ENCODE measurements at places on chromosomes 7 and 10. TPM values are rescaled to one million over a fixed set of nuclear protein-coding genes. Genes with fewer than 3 reads are reported as not detected.

Gene MACROH2A2
- 4.7 TPM for polyA plus RNA-seq

Gene GIGYF1
- polyA plus RNA-seq = 16.1 TPM

Gene PRLHR
- not detected for polyA plus RNA-seq

Gene RTKN2
- 0.01 TPM for polyA plus RNA-seq

Gene ITGB8
- 0.04 TPM for polyA plus RNA-seq

Gene LIPM
- polyA plus RNA-seq = not detected

Gene TMEM196
- polyA plus RNA-seq = not detected

Gene PROSER2
- polyA plus RNA-seq = 0.63 TPM
